Omental fat pad (tissue), 4 donors: ENCODE measurements at places on chromosomes 13 and 19. TPM values are rescaled to one million over a fixed set of nuclear protein-coding genes. Genes with fewer than 3 reads are reported as not detected.

- peak; percentile 77 for DNase-seq
Measured at GRCh38 chr19:3987619-3988371, 2.5 kb upstream of the EEF2 start.

ZNF83 gene
- 62.3 TPM for total RNA-seq

- no peak for DNase-seq
Measured at GRCh38 chr13:33639626-33640080, 178.3 kb upstream of the RFC3 start.

C1QTNF9B gene
- not detected for total RNA-seq

LIPE gene
- total RNA-seq, result 3,641 TPM

GRCh38 chr13:51814825-51815650 is 11.1 kb upstream of the DHRS12 start:
- no peak for DNase-seq

DNA sequence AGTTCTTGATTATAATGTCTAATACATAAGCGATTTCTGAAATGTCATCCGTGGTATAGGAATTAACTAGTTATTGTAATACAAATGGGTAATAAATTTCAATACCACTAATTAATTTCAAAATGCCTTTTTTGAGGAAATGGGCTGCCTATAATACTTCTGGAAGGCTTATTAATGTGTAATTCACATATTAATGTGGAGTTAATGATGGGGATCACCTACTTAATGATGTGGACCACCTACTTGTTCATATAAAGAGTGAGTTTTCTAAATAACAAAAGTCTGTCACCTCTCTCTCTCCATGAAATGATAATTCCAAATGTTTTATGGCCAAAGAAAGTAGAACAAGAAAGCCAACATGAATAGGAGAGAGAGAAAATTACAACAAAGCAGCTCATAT is 913.8 kb upstream of the GPC6 start:
- no peak for DNase-seq

- DNase-seq, result no peak
Measured at GRCh38 chr13:63693696-63694095, 2278.0 kb upstream of the PCDH20 start.

GRCh38 chr19:43313711-43314495 is 39.6 kb upstream of the CD177 start:
- no peak for DNase-seq

GRCh38 chr13:43074824-43075510 is 51.6 kb downstream of the DNAJC15 start:
- DNase-seq, result no peak

DNA sequence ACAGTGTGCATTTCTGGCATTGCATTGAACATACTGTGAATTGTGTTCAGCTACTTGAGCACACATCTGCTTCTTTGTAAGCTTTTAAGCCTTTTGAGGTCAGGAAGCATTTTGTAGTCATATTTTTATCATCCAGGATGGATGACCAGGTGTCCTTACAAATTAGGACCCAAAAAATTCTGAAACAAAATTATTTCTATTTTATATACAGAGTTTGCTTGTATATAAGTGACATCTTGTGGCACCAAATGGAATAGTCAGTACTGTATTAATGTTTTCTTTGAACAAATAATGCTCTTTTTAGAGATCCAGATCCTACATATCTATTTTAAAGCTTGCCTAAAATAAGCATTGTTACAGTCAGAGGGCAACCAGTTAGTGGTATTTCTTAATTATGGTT is 9.5 kb upstream of the SUPT20H start:
- DNase-seq, result no peak

GRCh38 chr13:26445092-26445491 is 112.4 kb upstream of the WASF3 start:
- DNase-seq, result no peak

DNA sequence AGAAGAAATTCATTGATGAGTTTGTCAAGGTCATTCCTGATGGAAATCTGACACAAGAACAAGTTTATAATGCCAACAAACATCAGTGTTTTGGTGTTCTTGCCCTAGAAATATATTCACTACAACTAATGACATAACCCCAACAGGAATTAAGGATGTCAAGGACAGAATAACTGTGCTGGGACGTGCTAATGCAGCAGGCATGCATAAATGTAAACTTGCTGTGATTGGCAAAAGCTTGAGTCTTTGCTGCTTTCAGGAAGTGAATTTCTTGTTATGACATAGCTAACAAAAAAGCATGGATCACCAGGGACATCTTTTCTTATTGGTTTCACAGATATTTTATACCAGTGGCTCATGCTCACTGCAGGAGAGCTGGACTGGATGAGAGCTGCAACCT is 144.6 kb downstream of the KCTD12 start:
- DNase-seq, result no peak

- no peak for DNase-seq
Measured at GRCh38 chr13:24777171-24777570, 13.2 kb downstream of the RNF17 start.

GRCh38 chr19:49161987-49162386 is 4.4 kb downstream of the TRPM4 start:
- no peak for DNase-seq

DNA sequence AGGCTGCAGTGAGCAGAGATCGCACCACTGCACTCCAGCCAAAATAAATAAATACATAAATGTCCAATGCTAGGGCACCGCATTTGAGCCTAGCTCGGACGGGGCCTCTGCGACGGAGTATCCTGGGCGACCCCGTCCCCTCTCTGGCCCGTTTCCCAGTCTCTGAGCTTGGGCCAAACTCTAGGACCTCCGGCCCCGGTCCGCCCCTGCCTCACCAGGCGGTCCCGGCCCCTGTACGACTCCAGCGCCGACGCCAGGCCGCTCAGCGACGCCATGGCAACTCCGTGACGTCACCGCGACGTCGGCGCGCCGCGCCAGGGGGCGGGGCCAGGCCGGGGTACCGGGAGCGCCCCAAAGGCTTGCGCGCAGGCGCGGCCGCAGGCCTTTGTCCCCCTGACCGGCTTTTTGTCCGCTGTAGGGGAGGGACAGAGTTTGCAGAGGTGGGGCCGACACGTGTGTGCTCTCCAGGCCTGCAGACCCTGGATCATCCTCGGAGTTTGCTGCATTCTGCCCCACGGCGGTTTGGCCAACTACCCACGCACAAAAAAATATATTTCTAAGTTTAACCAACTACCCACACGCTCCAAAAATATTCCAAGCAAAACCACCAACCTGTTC is at the start of gene PEX11G:
PEX11G (minus strand) TSS at position 300 of the 618 bp plus-strand sequence; CDS start at position 275, 25 bp downstream.
- peak; percentile 87 for DNase-seq

GRCh38 chr13:99227909-99228688 is 27.4 kb downstream of the UBAC2 start:
- DNase-seq, result no peak

- DNase-seq, result no peak
Measured at GRCh38 chr13:107461751-107462150, 753.6 kb downstream of the LIG4 start.

INSR gene
- 120 TPM for total RNA-seq
